ENCODE measurements at places on chromosomes 3 and 15. TPM values are rescaled to one million over a fixed set of nuclear protein-coding genes. Genes with fewer than 3 reads are reported as not detected.

Gene HYAL1
- total RNA-seq = 0.31 TPM

Gene QARS1
- 136 TPM for total RNA-seq

Gene TYRO3
- total RNA-seq = 15.0 TPM

Gene SAMMSON
- not detected for total RNA-seq

Gene PIF1
- 21.1 TPM for total RNA-seq

Gene AADAC
- total RNA-seq = 20.8 TPM

Gene GYG1
- 40.4 TPM for total RNA-seq

Gene IL16
- not detected for total RNA-seq

Gene TMEM212
- total RNA-seq = not detected

Gene TUSC7
- total RNA-seq = not detected

Gene ERC2
- 0.10 TPM for total RNA-seq

Gene TMEM266
- total RNA-seq = 0.05 TPM

Gene CYP8B1
- not detected for total RNA-seq

Gene HIGD2B
- not detected for total RNA-seq

Gene MORC1
- not detected for total RNA-seq

Gene P2RY12
- total RNA-seq = not detected

Gene GABRR3
- total RNA-seq = not detected

Gene ISL2
- 3.9 TPM for total RNA-seq

Gene HTR3C
- not detected for total RNA-seq

Gene EIF4A2
- 129 TPM for total RNA-seq

Gene XCR1
- total RNA-seq = not detected

Gene NR2E3
- total RNA-seq = 0.18 TPM

Gene VEPH1
- total RNA-seq = 0.07 TPM

Gene SI
- not detected for total RNA-seq

Gene BRPF1
- total RNA-seq = 18.8 TPM

Gene IMP3
- total RNA-seq = 121 TPM

Gene ACTRT3
- 3.2 TPM for total RNA-seq

Gene RPL4
- 5,336 TPM for total RNA-seq

Gene CHRM5
- 0.05 TPM for total RNA-seq

Gene LINGO1
- total RNA-seq = 8.4 TPM

Gene WHAMM
- total RNA-seq = 6.9 TPM

All from A549 treated with DMSO at 1 μM for 4 hours (cell line).